Right lung (tissue), 10 donors: ENCODE measurements at places on chromosomes 7 and 10.

DNA sequence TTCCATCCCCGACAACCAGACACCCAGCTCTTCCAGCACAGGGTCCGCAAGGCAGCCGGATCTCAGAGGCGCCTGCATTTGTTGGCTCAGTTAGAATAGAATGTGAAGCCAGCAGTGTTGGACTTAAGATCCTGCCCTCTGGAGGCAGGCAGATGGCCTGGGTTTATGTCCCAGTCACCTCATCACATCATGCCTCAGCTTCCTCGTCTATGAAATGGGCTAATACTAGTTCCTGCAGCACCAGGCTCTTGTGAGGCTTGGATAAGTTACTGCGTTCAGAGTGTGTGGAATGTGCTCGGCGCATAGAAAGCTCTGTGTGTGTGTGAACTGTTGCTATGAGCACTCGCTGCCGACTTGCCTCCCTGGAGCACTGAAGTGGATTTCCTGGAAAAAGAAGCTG is 202.5 kb upstream of the GPR26 start:
- no peak for DNase-seq

- DNase-seq = peak; percentile 59
Measured at GRCh38 chr7:27196287-27196767, 3.6 kb downstream of the HOXA13 start.

GRCh38 chr7:38671911-38672905 is 41.0 kb upstream of the AMPH start:
- no peak for DNase-seq

GRCh38 chr7:5001911-5002310 is 42.9 kb upstream of the MMD2 start:
- no peak for DNase-seq

DNA sequence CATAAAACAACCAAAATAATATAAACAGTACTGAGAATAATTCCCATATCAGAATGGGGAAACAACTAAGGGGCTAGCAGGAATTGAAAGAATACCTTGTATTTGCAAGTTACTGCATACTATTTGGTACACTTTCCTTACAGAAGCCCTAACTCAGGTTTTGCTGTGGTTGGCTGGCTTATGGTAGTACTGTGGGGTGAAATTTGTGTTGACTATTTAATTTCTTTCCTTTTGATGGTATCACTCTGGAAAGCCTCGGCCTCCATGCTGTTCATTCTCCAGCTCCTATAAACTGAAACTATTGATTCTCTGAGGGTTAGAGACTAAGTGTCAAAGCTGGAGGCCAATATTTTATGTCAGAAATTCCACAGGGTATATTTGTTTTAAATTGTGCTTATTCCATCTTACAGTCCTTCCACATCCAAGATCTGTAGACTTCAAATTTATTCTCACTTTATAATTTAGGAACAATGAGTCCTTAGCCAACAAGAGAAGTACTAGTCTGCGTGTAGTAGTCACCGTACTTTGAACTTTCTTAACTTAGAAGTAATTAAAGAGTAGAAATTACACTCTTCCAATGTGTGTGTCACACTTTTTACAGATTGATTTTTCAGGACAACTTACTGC is 13.4 kb downstream of the SKIDA1 start:
- no peak for DNase-seq

DNA sequence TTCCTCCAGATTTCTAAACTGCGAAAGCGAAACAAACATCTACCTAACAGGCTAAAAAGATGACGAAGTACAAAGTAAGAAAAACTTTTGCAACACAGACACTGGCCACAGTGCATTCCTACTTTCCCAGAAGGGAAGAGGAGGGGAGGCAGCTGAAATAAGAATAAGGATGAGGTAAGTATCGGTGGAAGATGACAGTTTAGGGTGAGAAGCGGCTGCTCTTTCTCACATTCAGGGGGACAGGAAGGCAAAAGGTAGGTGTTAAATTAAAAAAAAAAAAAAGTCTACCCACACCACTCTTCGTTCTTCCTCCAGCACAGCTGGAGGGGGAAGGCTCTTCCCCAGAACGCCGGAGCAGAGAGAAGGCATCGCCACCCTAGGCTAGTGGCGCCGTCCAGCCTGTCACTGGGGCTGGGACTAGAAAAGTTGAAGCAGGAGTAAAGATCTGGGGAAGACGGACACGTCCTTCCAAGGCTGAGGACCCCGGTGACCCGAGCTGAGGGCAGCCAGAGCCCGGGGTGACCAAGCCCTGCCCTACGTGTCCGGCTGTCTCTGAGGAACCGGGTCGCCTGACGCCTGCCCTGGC is 846 bp downstream of the DNAJC1 start:
- no peak for DNase-seq

GRCh38 chr7:43077732-43078391 is 34.6 kb upstream of the HECW1 start:
- DNase-seq = no peak

GRCh38 chr10:127254276-127254675 is 57.9 kb upstream of the INSYN2A start:
- DNase-seq = no peak

- no peak for DNase-seq
Measured at GRCh38 chr10:35353805-35354204, 17.5 kb downstream of the CCNY start.

DNA sequence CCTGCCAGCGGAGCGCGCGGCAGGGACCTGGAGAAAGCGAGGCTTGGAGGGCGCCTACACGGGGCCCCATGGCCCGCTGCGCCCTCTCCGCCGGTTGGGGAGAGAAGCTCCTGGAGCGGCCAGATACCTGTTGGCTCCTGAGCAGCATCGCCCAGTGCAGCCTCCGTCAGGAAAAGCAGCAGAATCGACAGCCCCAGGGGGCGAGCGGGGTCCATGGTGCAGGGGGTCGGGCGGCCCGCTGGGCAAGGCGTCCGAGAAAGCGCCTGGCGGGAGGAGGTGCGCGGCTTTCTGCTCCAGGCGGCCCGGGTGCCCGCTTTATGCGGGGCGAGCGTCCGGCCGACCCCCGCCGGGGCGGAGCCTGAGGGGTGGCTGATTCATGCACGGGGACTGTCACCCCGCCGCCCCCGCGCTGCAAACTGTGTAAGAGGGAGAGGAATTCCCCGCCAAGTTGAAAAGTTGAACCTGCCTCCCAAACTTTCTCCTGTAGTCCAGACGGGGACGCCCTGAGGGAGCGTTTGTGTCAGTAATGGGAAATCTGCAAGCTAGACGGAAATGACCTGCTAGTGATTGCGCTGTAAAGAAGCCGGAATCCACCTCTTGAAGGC is at the start of gene TFPI2:
Gene TFPI2, minus strand, starts transcription at position 290 of the 605 bp plus-strand sequence. Its CDS starts 75 bp downstream, at position 215.
- no peak for DNase-seq

GRCh38 chr7:45703911-45704682 is 129.9 kb downstream of the ADCY1 start:
- no peak for DNase-seq

- no peak for DNase-seq
Measured at GRCh38 chr10:95428701-95429100, 132.5 kb downstream of the SORBS1 start.

DNA sequence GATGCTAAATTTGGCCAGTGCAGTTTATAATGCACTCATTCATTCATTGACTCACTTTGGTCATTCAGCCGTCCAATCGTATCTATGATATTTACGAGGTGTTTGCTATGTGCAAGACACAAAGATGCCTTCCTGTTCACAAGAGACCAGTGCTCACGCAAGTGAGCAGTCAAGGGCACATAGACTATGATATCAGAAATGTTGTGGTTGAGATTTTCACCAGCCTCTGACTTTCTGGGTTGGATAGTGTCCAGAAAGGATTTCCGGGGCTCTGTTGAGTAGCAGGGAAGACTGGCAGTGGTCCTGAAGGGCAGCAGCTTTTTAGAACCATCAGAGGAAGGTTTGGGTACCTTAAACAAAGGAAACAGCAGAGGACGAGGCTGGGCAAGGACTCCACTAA is 191.8 kb downstream of the GALNT17 start:
- no peak for DNase-seq

DNA sequence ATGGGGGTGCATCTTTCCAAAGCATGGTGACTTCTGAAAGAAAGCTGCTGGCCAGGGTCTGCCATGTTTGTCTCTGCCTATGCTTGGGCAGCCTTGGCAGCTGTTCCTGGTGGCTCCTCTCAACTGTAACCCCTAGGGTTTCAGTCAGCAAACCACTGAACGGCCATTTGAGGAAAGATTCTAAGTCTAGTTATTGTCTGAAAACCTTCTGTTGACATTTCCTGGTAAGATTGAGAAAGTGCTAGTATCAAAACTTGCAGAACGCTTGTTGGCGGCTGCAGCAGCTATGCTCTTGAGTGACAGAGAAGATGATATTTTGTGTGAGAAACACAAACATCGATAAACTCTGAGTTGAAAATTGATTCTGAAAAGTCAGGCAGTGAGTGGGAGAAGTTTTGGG is 523.1 kb downstream of the LRMDA start:
- no peak for DNase-seq

DNA sequence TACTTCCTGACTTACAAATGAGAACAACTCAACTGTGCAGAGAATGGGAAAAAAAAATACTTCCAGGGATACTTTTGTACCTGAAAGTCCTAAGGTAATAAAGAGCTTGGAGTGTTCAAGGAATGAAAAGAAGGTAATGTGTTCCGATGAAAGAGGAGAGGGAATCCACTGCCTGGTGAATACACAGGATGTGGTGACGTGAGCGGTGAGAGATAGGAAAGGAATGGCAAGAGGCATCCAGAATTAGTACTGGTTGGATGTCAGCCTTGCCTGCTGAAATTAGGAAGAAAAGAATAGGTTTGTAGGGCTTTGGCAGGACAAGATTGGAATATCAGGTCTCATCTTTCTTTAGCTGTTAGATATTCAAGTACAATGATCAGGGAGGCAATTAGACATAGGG is 347.7 kb downstream of the POM121L12 start:
- DNase-seq = no peak

GRCh38 chr10:48306870-48307710 is 613 bp downstream of the MAPK8 start:
- no peak for DNase-seq

GRCh38 chr7:80829527-80829926 is 89.3 kb downstream of the SEMA3C start:
- DNase-seq = no peak

DNA sequence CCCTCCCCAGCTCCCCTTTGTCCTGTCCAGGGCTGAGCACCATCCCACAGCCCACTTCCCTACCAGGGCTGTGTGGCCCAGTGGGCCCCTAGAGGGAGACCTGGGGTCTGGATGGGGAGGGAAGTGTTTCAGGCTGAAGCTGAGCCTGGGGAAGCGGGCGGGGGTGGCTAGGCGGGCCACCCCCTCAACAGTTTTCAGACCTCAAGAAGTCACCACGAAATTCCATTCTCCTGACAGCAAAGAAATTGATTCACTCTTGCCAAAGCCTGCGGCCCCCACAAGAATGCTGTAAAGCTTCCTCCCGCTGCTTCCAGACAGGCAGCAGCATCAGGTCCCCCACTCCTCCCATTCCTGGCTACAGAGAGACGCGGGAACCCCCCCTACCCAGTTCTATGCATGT is 2.5 kb upstream of the LFNG start:
- DNase-seq = no peak

GRCh38 chr10:22662733-22663330 is 51.5 kb downstream of the PIP4K2A start:
- no peak for DNase-seq

DNA sequence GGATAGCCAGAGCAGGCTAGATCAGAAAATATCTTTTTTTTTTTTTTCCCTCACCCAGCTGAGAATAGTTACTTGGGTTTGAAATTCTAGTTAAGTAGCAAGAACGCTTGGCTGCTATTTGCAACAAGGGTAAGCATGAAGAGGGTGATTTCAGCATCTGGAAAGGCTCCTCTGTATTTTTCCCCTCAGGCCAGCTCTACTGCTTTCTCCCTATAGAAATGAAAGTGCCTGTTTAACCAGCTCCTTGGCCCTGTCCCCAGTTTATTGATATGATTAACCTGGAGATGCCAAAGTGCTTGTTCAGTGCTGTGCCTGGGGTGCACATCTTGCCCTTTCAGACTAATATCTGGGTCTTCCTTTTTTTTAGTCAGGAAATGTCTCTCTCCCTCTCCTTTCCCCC is 37.1 kb downstream of the AP3M1 start:
- DNase-seq = no peak

DNA sequence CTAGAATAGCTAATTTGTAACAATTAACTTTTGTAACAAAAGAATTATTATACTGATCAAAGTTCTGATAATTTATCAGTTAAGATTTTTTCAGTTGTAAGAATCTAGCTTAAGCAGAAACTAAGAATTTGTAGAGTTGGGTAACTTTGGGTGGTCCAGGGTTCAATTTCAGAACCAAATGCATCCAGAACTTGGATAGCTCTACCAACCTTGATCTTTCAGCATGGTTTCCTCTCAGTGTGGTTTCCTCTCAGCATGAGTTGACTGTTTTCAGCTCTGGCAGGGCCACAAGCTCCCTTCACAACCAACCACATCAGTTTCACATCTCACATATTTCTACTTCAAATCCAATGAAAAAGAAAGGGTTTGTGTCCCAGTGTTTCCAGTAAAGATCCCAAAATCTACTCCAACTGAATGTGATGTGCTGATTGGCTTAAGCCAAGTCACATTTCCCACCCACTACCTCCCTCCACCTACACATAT is 3.3 kb upstream of the FAS start:
- DNase-seq = no peak

DNA sequence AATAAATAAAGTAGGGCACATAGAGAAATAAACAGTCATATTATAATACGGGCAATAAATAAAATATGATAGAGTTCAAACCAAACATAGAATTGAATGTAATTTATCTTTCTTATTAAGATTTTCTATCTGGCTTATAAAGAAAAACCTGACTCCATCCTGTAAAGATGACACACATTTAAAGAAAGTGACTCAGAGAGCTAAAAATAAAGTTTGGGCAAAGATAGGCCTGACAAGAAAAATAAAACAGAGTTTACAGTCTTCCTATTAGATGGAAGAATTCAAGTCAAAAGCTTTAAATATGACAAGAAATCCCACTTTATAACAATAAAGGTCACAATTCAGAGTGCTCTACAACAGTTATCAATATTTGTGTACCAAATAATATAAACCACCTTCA is 580.6 kb downstream of the PHTF2 start:
- DNase-seq = no peak

DNA sequence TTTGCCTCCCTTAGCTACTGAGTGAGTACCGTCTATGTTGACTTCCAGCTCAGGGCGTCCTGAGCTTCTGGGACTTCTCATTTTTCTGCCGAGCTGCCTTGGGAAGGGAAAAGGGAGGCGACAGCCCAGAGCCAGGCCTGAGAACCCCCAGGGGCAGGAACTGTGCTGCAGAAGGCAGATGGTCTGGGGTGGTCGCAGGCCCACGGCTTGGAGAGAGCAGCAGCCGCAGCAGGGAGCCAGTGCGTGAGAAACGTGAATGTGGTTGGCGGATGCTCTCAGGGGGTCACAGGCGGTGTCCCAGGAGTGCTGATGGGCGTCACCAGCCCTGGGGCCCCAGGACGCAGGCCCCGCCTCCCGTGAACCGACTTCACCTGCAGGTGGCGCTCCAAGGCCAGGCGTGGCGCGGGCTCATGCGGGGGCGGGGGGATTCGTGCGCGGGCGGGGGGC is 9.2 kb upstream of the PWWP2B start:
- peak; percentile 64 for DNase-seq
